ENCODE measurements at places on chromosomes 3 and 15. TPM values are rescaled to one million over a fixed set of nuclear protein-coding genes. Genes with fewer than 3 reads are reported as not detected.

The NCBP2 gene
- 48.1 TPM for total RNA-seq

The FGF7 gene
- total RNA-seq = 120 TPM

The PP2D1 gene
- not detected for total RNA-seq

The ETV5 gene
- 25.5 TPM for total RNA-seq

The RASL12 gene
- total RNA-seq = 171 TPM

The P2RY1 gene
- 3.1 TPM for total RNA-seq

The SNRPN gene
- 115 TPM for total RNA-seq

The TAMM41 gene
- 27.4 TPM for total RNA-seq

The GABRB3 gene
- total RNA-seq = 1.1 TPM

The SAMD7 gene
- not detected for total RNA-seq

DNA sequence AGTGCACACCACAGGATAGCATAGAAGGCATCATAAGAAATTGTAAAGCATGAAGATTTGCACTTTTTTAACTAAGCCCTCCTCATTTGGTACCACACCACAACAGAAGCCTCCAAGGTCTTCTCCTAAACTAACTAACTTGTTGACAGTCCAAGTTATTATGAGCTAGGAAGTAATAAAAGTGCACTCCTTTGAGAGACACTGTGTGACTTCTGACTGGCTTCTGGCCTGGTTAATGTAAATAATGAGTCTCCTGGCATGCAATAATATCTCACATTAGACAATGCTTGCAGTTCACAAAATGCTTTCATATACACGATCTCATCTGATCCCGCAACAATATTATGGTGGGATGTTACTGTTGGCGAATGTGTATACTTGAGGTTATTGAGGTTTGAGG is 103.9 kb upstream of the SLC24A5 start:
- H3K36me3 ChIP-seq = no peaks in the 10 kb centered on the region
- no peak for DNase-seq

- H3K4me3 ChIP-seq = no peak overlapping the region
- no peaks in the 10 kb centered on the region for H3K36me3 ChIP-seq
- DNase-seq = no peak
- peaks cover 9% of the 10 kb centered on the region for H3K4me1 ChIP-seq
- peak overlapping the region; percentile 76 for H3K27ac ChIP-seq
Observed at GRCh38 chr3:100072326-100073048, 41.8 kb downstream of the FILIP1L start.

DNA sequence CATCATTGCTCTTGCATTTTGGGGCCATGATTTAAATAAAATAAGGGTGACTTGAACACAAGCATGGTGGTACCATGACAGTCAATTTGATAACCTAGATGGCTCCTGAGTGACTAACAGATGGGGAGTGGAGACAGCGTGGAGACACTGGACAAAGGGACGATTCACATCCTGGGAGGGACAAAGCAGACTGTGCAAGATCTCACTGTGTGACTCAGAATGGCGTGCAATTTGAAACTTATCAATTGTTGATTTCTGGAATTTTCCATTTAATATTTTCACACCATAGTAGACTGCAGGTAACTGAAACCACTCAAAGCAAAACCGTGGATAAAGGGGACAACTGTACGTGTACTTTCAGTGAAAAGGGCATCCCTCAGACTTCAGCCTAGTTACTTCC is 25.5 kb downstream of the MCCC1 start:
- no peak overlapping the region for H3K27ac ChIP-seq
- no peaks in the 10 kb centered on the region for H3K4me1 ChIP-seq
- DNase-seq = no peak
- H3K27me3 ChIP-seq = no peaks in the 10 kb centered on the region
- no peak overlapping the region for H3K4me3 ChIP-seq

DNA sequence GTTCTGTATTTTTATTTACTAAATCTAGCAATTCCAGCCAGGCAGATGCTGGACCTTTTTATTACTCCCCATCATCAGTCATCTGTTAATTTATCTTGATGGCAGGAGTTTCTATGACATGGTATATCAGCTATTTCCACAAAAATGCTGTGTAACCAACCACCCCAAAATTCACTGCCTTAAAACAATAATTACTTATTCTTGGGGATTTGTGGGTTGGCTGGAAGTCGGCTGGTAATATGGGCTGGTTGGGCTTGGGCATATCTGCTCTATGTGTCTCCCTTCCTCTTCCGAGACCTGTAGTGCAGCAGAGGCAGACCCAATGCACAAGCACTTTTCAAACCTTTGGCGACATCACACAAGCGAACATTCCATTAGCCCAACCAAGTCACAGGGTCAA is 92.1 kb upstream of the UBE2E1 start:
- no peaks in the 10 kb centered on the region for H3K36me3 ChIP-seq
- H3K27me3 ChIP-seq = no peaks in the 10 kb centered on the region
- no peak overlapping the region for H3K27ac ChIP-seq
- DNase-seq = no peak
- H3K4me1 ChIP-seq = no peaks in the 10 kb centered on the region

- H3K4me1 ChIP-seq = no peaks in the 10 kb centered on the region
- H3K27me3 ChIP-seq = no peaks in the 10 kb centered on the region
- no peaks in the 10 kb centered on the region for H3K36me3 ChIP-seq
Observed at GRCh38 chr3:98914210-98915080, 12.9 kb upstream of the DCBLD2 start.

DNA sequence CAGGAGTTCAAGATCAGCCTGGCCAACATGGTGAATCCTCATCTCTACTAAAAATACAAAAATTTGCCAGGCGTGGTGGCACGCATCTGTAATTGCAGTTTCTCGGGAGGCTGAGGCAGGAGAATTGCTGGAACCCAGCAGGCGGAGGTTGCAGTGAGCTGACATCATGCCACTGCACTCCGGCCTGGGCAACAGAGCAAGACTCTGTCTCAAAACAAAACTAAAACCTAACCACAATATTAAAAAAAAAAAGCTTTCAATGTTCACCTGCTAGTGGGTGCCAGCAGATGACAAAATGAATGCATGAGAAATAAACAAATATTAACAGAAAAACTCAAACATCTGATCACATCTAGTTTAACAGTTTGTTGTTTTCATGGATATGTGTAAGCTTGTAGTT is 9.0 kb downstream of the SLC24A1 start:
- H3K27ac ChIP-seq = no peak overlapping the region
- no peaks in the 10 kb centered on the region for H3K36me3 ChIP-seq
- H3K4me1 ChIP-seq = no peaks in the 10 kb centered on the region
- no peak overlapping the region for H3K4me3 ChIP-seq
- no peaks in the 10 kb centered on the region for H3K27me3 ChIP-seq
- DNase-seq = no peak

- H3K4me3 ChIP-seq = no peak overlapping the region
- DNase-seq = no peak
- no peaks in the 10 kb centered on the region for H3K27me3 ChIP-seq
Observed at GRCh38 chr3:165056510-165056909, 21.8 kb downstream of the SI start.

- no peaks in the 10 kb centered on the region for H3K36me3 ChIP-seq
- H3K27ac ChIP-seq = no peak overlapping the region
- H3K4me1 ChIP-seq = no peaks in the 10 kb centered on the region
- no peaks in the 10 kb centered on the region for H3K27me3 ChIP-seq
- H3K4me3 ChIP-seq = no peak overlapping the region
Observed at GRCh38 chr3:47261301-47261700, 21.3 kb downstream of the KIF9 start.

DNA sequence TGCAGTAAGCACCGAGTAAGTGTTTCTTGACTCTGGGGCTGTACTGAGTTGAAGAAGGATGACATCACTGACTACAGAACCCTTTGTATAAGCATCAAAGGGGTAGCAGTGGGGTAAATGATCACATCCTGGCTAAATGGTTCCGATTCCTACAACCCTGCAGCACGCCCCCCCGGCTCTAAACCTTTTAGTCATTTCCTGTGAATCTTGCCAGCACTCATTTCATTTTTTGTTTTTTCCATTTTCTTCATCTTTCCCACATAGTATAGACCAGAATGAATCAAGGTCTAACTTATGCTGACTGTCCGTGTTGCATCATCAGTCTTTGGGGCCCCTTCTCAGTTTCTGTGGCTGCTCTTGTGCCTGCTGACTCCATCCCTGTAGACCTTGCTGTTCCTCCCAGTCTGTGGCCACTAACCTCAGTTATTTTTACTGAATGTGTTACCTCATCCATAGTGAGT is 383.1 kb upstream of the TPRG1 start:
- DNase-seq = peak; percentile 59

DNA sequence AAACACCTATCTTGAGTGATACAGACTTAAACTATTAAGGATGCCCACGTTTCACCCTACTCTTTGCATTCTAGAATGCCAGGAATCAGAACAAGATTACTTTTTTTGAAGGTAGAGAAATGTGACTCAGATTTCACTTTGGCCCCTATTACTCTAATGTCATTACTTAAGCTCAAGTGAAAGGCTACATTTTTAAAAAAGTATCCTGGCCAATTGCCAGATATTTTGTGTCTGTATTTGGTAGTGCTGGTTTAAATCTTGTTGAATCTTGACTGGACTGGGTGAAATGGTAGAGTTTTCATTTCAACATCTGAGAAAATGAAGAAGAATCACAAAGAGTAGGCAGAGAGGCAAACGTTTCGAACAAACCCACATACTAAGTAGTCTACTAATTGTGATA is 218.2 kb upstream of the UBE2E1 start:
- no peaks in the 10 kb centered on the region for H3K4me1 ChIP-seq
- DNase-seq = no peak
- no peaks in the 10 kb centered on the region for H3K27me3 ChIP-seq
- no peak overlapping the region for H3K4me3 ChIP-seq

- H3K36me3 ChIP-seq = no peaks in the 10 kb centered on the region
- no peak overlapping the region for H3K27ac ChIP-seq
- no peaks in the 10 kb centered on the region for H3K4me1 ChIP-seq
- no peaks in the 10 kb centered on the region for H3K27me3 ChIP-seq
Observed at GRCh38 chr3:23103764-23104163, 99.4 kb upstream of the UBE2E2 start.

- no peak for DNase-seq
- H3K27ac ChIP-seq = no peak overlapping the region
- no peaks in the 10 kb centered on the region for H3K36me3 ChIP-seq
- H3K4me1 ChIP-seq = peaks cover 2% of the 10 kb centered on the region
- H3K27me3 ChIP-seq = no peaks in the 10 kb centered on the region
Observed at GRCh38 chr3:107068980-107069379, 308.3 kb upstream of the CCDC54 start.

DNA sequence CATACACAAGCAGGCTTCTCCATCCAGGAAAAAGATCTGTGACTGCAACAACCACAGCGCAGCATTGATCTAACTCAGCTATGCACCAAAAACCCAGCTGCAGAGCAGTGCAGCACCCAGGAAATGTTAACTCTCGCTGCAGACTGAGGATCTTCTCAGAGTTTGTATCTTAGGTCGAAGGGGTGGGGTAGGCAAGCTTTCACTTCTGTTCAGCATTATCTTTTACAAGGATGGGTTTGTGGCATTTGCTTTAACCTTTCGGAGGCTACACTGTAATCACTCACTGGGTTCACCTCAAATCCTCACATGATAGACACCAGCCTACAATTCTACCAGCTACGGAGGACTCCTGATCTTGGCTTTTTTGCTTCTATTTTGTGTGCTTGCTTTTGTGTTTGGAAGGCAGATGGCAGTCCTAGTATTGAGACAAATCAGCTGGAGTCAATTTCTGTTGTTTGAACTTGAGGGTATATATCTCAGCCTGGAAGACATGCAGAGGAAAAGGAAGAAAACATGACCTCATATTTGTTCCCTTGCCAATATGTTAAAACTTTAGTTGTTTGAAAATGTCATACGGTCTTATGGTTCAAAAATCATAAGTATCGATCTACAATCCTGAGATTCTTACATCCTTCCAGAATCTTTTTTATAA is 25.2 kb downstream of the LRRK1 start:
- DNase-seq = no peak
- no peak overlapping the region for H3K4me3 ChIP-seq
- H3K4me1 ChIP-seq = no peaks in the 10 kb centered on the region
- no peak overlapping the region for H3K27ac ChIP-seq

- no peak overlapping the region for H3K27ac ChIP-seq
- H3K4me1 ChIP-seq = no peaks in the 10 kb centered on the region
- no peak for DNase-seq
- H3K36me3 ChIP-seq = no peaks in the 10 kb centered on the region
- no peaks in the 10 kb centered on the region for H3K27me3 ChIP-seq
Observed at GRCh38 chr15:70309716-70310115, 212.0 kb upstream of the TLE3 start.

GRCh38 chr3:106714400-106714799 is 662.8 kb upstream of the CCDC54 start:
- no peak overlapping the region for H3K27ac ChIP-seq
- no peak overlapping the region for H3K4me3 ChIP-seq
- H3K4me1 ChIP-seq = no peaks in the 10 kb centered on the region
- no peaks in the 10 kb centered on the region for H3K36me3 ChIP-seq
- no peak for DNase-seq

GRCh38 chr3:173275740-173276139 is 121.8 kb upstream of the NLGN1 start:
- no peaks in the 10 kb centered on the region for H3K4me1 ChIP-seq
- no peaks in the 10 kb centered on the region for H3K36me3 ChIP-seq
- H3K27me3 ChIP-seq = no peaks in the 10 kb centered on the region

- H3K27me3 ChIP-seq = no peaks in the 10 kb centered on the region
- no peaks in the 10 kb centered on the region for H3K4me1 ChIP-seq
- H3K27ac ChIP-seq = no peak overlapping the region
- no peak overlapping the region for H3K4me3 ChIP-seq
- H3K36me3 ChIP-seq = no peaks in the 10 kb centered on the region
Observed at GRCh38 chr15:90009301-90010022, 8.3 kb downstream of the ZNF710 start.

DNA sequence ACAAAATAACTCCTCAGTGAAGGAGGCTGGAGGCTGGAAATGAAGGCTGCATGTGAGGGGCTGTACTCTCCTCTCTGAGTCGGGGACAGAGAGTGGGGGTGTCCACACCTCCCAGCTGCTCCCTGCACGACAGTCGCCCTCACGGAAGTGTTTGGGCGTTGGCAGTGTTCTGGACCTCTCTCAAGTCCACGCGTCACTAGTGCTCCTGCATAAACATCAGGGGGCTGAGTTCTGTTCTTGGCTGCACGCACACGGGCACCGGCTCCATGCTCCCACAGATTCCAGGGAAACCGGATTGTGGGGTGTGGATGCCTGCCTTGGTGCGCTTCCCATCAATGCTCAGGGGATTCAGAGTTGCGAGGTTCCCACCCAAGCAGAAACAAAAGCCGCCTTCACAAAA is 7.4 kb downstream of the RASGRF1 start:
- DNase-seq = peak; percentile 60
- H3K27me3 ChIP-seq = no peaks in the 10 kb centered on the region
- H3K4me1 ChIP-seq = no peaks in the 10 kb centered on the region
- H3K36me3 ChIP-seq = no peaks in the 10 kb centered on the region

GRCh38 chr3:111362381-111363009 is 179.5 kb upstream of the CD96 start:
- H3K4me1 ChIP-seq = no peaks in the 10 kb centered on the region
- DNase-seq = no peak
- no peaks in the 10 kb centered on the region for H3K36me3 ChIP-seq
- no peaks in the 10 kb centered on the region for H3K27me3 ChIP-seq
- H3K4me3 ChIP-seq = no peak overlapping the region

- no peaks in the 10 kb centered on the region for H3K4me1 ChIP-seq
- no peaks in the 10 kb centered on the region for H3K27me3 ChIP-seq
- H3K27ac ChIP-seq = no peak overlapping the region
- H3K4me3 ChIP-seq = no peak overlapping the region
Observed at GRCh38 chr3:16142350-16143025, 32.0 kb upstream of the GALNT15 start.

GRCh38 chr3:64505419-64505818 is 182.4 kb downstream of the ADAMTS9 start:
- H3K4me1 ChIP-seq = no peaks in the 10 kb centered on the region
- H3K36me3 ChIP-seq = no peaks in the 10 kb centered on the region
- no peak overlapping the region for H3K4me3 ChIP-seq
- no peak for DNase-seq
- no peaks in the 10 kb centered on the region for H3K27me3 ChIP-seq
- no peak overlapping the region for H3K27ac ChIP-seq

All from aorta (tissue), 5 donors.